Fibroblast of skin of right biceps (primary cell): ENCODE measurements at places on chromosomes 11 and 22.

DNA sequence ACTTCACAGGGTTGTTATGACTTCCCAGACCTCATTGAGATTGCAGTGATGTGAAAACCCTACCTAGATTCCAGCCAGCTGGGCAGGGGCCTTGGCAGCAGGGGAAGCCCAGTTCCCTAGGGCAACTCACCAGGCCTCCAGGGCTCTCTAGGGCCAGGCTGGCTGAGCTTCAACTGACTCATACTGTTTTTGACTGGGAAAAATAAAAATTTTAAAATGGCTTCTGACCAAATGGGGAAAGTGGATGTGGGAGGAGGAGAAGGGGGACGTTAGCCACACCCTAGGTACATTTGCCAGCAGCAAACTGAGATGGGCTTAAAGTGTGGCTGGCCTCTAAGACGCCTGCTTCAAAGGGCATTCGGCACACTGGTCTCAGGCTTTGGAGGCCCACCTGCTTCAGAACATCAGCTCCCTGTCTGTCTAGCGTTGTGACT, 39.0 kb downstream of the BMAL1 start:
- peak; percentile 49 for DNase-seq

- peak; percentile 19 for DNase-seq
Measured at GRCh38 chr22:37154925-37155712, 5.4 kb upstream of the IL2RB start.

DNA sequence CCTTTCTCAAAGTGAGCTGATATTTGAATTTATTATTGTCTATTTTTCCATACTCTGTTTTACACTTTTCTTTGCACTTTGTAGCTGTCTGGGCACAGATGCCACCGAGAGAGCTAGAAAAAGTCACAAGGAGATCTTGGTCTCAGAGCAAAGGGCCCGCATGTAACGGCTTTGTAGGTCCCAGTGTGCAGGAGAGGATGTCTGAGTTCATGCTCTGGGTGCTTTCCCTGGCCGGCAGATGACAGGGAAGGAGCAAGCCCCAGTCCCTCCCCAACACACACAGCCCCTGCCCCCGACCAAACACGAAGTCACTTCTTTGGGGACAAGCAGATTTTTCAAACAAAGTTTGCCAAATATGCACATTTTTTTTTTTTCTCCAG, 55.8 kb downstream of the SMIM38 start:
- DNase-seq, result no peak

GRCh38 chr11:71454470-71455113, 1.6 kb downstream of the NADSYN1 start:
- DNase-seq, result no peak

- no peak for DNase-seq
Measured at GRCh38 chr11:117097389-117098268, 599 bp downstream of the SIK3 start.

DNA sequence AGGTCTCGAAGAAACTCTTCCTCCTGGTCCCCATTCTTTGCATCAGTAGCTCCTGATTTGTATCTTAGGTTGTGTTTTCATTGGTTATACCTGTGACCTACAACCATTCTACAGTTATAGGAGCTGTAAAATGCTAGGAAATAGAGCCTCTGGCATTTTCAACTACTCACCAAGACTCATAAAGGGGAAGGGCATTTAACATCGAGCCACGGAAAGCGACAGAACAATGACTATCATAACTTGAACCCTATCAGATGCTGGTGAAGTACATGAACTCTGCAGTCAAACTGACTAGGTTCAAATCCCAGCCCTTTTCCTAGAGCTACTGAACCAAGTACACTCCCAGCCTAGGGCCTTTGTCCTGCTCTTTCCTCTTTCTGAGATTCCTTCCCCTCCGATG, 588.0 kb downstream of the SOX6 start:
- no peak for DNase-seq

DNA sequence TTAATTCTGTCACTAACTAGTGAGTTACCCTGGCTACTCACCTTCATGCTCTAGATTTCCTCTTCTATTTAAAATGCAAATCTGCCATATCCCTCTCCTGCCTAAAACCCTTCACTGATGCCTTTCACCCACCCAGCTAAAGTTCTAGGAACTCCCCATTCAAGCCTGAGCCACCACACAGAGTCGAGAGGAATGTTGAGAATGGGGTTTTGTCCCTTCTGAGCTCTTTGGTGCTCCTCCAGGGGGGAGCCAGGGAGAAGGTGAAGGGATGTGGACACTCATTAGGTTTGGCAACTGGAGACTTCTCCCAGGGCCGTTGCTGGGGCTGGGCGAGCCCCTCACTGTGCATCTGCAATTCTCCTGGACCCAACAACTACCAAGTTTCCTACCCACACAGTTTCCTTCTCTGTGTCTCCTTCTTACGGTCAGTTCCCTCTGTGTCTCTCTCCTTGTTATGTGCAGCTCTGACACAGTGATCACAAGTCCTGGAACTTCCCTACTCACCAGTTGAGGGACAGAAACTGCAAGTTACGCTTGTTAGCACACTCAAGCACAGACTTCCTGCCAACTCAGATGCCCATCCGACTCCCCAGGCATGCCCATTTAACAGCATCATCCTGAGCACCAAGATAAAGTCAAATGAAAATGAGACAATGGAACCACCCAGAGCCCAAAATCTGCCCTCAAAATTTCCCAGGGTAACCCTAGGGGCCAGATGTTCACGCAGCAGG, 6.5 kb upstream of the IL10RA start:
- no peak for DNase-seq
